ENCODE measurements at places on chromosomes 7 and 10.
A peak's percentile ranks its signal among the peaks of the same experiment; 100 is the strongest.

DNA sequence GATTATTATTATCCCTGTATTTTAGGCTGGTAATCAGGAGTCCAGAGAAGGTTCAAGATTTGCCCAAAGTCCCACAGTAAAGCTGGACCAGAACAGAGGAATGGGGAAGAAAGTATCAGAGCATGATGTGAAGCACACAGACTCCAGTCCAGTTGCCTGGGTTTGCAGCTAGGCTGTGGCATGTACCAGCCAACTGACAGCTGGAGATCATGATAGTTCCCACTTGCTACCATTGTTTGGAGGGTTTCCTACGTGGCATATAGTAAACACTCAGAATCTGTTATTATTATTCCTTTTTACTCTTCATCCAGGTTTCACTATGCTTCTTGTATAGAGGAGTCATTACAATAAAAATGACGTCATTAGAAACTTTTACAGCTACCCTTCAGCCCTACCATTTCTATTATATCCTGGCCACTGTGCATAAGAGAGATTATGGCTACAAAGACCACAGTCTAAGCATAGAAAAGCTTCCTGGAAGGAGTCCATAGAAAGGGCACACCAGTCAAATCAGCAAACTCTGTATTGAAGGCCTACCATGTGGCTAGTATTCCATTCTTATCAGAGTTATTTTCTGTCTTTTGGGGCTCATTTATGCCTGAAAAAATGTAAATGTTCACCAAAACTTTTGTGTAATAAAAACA, 66.6 kb downstream of the MTPN start:
- DNase-seq = no peak

GRCh38 chr7:139901056-139901795, 72.2 kb downstream of the TBXAS1 start:
- DNase-seq = no peak

DNA sequence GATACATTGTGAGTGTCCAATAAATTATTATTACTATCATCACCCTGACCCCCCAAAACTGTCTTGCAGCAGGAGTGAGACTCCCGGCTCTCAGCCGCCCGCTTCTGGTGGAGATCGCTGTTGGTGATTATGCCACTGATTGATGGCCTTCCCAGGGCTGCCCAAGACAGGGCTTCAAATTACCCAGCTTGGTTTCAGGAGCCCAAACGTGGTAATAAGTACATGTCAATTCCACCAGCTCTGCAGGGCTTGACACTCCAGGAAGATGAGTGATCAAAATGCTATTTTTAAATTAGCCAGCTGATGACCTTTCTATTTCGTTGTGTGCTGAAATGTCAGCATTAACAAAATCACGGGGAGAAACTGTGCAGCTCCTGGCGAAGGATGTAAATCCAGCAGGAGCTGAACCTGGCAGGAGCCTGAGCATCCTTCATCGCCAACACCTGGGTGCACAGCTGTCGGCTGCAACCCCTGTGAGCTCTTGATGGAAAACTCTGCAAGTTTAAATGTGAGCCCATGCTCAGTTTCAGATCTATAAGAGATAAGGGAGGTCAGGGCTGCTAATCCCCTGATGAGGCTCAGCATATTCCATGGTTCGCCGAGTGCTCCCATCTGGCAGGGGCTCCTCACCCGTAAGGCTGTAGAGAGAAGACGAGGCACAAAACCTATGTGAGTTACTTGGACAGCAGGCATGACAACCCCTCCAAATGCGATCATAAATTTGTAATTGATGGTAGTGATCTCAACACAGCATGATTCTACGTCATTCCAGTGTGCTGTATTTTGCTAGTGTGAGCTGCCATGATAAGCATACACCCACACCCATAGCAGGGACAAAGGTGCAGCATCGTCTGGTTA, 446.3 kb downstream of the TCERG1L start:
- no peak for DNase-seq

- DNase-seq = peak; percentile 85
These were observed 2.2 kb downstream of the MAFK start for GRCh38 chr7:1532456-1533254.

DNA sequence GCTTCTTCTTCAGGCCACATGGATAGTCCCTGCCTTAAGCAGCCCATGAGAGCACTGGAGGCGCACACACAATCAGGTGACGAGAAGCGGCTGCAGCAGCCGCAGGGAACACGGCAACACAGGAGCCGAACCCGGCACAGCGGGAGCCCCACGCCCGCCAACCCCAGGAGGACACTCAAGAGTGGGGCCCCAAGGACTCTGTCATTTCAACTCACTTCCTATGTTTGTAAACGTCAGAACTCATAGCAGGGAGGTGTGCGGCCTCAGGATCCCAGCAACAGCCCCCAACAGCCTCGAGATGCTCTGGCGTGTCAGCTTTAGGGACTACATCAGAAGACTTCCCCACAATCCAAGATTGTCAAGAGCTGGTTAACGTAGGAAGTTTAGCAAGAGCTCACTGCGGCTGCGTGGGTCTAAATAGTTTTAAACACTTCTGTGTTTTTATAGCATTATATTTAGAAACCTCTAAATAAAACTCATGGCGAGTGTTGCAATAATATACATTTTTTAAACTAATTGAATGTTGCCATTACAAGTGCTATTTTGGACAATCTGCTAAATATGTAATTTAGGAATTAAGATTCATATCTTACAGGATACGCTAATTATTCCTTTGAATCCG, 123.4 kb downstream of the MAD1L1 start:
- DNase-seq = peak; percentile 59

DNA sequence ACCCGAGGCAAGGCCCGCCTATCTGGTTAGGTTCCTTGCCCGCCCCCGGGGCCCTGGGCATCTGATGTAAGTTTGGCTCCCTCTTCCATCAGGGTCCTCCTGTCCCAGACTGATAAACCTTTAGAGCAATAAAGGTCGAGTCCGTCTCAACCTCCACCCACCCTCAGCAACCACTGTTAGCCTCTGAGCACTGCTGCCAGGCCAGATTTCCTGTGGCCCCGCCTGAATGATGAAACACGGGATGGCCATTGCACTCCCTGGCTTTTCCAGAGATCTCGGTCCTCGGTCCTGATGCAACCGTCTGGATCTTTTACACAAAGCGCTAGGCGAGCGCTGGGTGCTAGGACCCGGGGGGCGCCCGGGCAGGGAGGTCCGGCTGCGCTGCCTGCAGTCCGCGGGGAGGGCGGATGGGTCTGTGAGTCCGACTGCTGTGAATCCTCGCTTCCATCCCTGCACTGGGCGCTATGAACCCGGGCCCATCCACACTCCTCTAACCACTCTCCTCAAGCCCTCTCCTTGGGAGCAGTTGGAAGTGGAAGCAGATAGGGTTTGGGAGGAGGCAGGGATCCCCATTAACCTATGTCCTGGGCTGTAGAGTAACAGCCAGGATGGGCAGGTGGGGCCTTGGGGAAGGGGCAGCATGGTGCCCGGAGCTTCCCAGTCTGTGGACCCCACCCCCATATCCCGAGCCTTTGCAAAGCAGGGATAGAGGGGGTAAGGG, 875 bp upstream of the DDIT4 start:
- peak; percentile 98 for DNase-seq

Measured in fibroblast of skin of right quadriceps (primary cell).